ENCODE measurements at places on chromosomes 12 and 14.

- DNase-seq = no peak
These were observed 73.9 kb downstream of the NEDD1 start for GRCh38 chr12:96980991-96981414.

GRCh38 chr12:17950898-17951297 is 139.1 kb downstream of the RERGL start:
- no peak for DNase-seq

DNA sequence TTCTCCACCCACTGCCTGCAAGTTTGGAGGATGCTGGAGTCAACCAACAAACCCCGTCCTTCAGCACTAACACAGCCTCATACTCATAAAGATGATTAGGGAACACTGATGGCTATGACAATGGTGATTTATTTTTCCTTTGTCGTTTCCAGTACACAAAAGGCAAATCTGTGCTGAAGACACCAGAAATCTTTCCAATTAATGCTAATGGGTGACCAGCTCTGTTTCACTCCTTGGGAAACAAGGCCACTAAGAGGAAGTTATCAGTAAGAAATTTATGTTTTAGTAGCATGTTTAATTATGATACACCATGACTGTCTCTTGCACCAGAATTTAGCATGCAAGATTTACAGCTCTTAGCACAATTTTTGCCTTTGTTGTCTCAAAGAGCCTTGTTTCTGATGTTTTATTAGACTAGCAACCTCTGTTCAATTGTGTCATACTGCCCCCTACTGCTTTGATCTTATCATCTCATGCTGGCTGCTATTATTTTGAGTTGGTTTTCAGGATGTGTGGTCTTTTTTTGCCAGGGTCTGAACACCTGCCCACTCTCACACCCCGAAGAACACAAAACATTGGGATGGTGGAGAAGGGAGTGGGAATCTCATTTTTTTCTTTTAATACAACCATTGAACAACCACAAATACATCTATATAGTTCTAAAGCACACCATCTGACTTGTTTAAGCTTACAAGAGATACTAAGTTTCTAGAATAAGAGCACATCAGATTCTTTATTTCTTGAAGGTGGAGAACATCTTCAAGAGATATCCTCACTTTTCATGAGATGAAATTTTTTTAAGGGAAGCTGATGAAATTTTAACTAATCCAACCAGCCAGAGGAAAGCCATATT is 160.9 kb downstream of the SPTSSA start:
- DNase-seq = no peak

- no peak for DNase-seq
These were observed 215.0 kb upstream of the PWP1 start for GRCh38 chr12:107470645-107471044.

- peak; percentile 55 for DNase-seq
These were observed 7.1 kb upstream of the MRPL52 start for GRCh38 chr14:22822571-22823098.

All from stimulated activated CD4-positive, alpha-beta T cell treated with anti-CD3 and anti-CD28 coated beads, Interleukin-4, amount 100 ng/mL, for 48 hours (primary cell).